ENCODE measurements at places on chromosomes 4 and X.

DNA sequence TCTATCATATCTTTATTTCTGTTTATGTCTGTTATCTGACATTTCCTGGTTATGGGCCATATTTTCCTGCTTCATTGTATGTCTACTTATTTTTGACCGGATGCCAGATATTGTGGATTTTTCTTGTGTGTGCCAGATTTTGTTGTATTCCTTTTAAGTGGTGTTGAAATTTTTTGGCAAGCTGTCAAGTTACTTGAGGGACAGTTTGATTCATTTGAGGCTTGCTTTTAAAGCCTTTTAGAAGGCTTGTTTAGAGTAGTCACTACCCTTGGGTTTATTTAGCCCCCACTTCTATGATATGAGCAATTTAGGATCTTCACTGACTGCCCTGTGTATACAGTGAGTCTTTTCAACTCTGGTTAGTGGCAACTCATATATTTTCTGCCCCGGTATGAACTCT is 29.2 kb upstream of the NPY2R start:
- DNase-seq = no peak

DNA sequence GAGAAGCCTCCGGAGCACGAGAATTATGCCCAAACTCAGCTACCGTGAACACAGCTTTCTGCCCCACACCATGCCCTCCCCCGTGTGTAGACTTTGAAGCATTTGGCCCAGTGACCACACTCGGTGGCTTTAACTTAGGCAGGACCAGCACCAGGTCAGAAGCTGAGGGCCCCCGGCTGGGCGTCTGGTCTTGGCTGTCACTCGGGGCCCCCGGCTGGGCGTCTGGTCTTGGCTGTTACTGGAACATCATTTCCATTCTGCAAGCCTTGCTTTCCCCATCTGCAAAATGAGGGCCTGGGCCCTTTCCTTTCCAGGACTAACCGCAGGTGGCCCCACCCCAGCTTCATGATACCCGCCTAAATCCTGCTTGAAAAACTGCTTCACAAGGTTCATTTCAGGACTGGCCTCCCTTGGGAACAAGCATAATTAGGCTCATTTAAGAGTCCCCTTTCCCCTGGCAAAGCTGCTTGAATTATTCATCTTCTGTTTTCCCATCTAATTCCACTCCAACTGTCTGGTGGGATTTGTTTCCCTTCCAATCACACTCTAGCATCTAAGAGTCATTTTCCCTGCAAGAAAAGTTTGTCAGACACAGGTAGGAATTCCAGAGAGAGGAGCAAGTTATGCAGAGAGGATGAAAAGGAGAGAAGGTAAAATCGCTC is 82.5 kb downstream of the WFS1 start:
- no peak for DNase-seq

- no peak for DNase-seq
Measured at GRCh38 chrX:133405498-133406185, 9.6 kb downstream of the GPC4 start.

DNA sequence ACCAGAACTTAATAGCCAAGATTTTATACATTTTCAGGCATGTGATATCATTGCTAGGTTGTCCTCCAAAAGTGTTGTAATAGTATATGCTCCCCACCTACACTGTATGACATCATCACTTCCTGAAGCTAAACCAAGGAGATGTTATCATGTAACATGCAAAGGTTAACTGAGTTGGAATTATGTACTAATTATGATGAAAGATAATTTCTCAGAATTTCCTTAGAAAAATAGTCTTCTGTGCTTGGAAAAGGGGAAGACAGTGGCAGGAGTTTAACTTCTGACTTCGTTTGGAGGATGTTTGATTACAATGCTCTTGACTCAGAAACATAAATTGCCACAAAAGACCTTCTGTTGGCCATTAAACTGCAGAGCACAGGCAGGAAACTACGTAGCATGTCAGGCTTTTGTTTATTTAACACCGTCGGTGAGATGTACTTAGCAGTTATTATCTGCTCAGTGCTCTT is 83.6 kb upstream of the GUCY1A1 start:
- DNase-seq = no peak

DNA sequence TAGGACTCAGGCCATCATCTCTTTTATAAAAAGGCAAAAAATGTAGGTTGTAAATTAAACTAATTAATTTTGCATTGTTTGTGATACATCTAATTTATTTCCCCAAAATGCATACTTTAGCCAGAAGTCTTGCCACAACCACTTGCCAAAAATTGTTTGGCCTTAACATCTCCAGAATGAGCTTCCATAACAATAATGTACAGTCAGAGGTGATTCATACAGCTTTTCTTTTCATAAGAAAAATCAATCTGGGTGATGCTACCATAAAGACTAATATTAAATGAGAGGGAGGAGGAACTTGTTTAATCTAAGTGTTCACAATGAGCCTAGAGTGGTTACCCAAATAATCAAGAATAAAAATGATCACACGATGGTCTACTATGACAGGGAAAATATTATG is 59.3 kb downstream of the AMMECR1 start:
- DNase-seq = no peak

GRCh38 chr4:2354118-2354517 is 64.3 kb downstream of the ZFYVE28 start:
- DNase-seq = peak; percentile 15

- no peak for DNase-seq
Measured at GRCh38 chrX:1450361-1451161, 2.1 kb downstream of the ASMTL start.

DNA sequence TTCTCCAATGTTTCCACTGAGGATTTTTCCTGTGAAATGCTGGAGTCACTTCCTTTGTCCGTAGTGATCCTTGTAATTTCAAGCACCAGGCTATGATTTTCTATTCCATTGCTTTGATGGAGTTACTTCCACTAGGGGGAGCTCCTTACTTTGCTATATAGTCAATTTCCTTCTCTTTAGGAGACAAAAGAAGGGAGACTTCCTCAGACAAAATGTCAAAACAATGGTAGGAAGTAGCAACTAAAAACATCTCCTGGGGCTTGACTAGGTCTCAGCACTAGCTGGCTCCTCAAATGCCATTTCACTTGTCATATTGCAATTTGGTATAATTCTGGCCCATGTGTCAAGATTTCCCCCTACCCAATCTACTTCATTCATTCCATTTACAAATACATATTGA is 24.1 kb downstream of the ZCCHC12 start:
- DNase-seq = no peak

DNA sequence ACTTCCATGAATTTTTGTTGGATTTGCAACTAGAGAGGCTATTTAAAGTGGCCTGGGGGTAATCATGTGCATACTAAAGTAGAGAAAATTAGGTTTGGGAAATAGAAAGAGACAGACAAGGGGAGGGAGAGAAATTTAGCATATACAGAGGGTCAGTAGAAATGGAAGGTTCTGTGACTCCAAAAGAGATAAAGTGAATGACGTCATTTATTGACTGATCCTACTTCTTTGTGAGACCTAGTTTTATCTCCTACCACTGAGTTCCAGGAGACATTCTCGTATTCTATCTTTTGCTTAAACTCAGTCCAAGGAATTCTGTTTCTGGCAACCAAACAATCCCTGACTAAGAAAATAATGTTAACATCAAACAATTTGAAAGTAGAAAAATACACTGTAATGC is 42.4 kb upstream of the FREM3 start:
- no peak for DNase-seq

- DNase-seq = no peak
Measured at GRCh38 chrX:109707720-109708119, 25.3 kb downstream of the ACSL4 start.

DNA sequence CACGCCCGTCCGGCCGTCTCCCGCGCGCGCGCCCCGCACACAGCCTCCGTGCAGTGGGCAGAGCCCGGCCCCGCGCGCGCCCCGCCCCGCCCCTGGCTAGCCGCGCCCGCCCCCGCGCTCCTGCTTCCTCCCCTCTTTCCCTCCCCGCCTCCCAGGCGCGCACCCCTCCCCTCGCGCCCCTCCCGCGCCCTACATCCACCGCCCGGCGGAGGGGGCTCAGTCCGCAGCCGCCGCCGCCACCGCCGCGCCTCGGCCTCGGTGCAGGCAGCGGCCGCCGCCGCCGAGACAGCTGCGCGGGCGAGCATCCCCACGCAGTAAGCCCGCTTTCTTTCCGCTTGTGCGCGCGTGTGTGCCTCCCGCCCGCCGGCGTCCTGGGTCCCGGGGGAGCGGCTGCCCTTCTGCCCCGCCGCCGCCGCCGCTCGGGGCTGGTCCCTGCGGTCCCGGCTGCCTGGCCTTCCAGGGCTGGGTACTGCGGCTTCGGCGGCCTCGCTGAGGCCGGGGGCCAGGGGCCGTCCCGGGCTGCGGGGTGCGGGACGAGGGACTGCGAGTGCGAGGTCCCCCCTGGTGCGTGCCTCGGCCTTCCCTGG is at the start of gene FHL1:
FHL1 (plus strand) TSS at position 219 of the 587 bp plus-strand sequence.
- DNase-seq = peak; percentile 53

GRCh38 chr4:180674619-180675358 is 1568.4 kb upstream of the TENM3 start:
- no peak for DNase-seq

DNA sequence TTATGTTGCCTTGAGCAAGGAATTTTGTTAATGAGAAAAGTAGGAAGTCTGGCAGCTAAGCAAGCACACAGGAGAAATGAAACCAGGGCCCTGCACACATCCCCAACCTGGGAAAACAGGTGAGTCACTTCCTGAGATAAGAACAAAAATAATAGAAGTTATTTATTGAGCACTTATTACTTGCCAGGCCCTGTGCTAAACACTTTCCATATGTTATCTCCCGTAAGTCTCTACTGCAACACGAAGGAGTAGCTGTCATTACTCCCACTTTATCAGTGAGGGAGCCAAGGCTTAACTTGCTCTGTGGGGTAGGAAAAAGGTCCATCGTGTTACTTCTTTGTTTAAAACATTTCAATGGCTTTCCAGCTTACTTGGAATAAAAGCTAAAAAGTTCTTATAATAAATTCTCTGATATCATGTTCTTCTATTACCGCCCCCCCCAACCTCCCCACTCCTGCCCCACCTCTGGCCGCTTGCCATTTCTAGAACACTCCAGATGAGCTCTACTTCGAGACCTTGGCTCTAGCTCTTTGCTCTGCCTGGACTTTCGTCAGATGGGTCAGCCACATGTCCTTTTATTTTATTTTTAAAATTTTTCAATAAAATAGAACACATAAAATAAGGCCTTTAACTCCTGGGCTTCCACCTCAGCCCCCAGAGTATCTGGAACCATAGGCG is 36.3 kb upstream of the PLAC8 start:
- no peak for DNase-seq

GRCh38 chrX:71098302-71098701 is 2.7 kb downstream of the FOXO4 start:
- peak; percentile 83 for DNase-seq

- DNase-seq = no peak
Measured at GRCh38 chr4:28232376-28232775, 1371.7 kb downstream of the STIM2 start.

DNA sequence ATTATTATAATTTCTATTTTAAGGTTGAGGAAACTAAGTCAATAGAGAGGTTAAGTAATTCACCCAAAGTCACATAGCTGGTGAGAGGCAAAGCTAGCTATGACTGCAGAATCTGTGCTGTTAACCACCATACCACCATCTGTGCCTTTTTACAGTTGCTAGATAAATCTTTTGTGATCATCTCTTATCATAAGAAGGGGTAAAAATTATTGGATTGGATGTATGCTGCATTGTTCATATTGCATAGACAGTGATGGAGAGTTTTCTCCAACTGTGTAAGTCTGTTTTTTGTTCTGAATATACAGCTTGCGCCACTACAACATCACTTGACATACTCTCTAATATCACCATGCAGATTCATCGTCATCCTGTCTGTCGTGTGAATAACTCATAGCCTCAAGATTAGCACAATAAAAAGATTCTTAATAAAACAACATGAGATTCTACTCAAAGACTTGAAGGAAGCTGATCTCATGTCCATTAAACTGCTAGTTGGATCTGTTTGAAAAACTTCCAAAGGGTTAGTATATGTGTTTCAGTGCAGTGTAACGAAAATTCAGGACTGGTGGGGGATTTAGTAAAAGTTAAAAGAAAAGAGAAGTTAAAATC is 495.9 kb downstream of the SPRY1 start:
- no peak for DNase-seq

DNA sequence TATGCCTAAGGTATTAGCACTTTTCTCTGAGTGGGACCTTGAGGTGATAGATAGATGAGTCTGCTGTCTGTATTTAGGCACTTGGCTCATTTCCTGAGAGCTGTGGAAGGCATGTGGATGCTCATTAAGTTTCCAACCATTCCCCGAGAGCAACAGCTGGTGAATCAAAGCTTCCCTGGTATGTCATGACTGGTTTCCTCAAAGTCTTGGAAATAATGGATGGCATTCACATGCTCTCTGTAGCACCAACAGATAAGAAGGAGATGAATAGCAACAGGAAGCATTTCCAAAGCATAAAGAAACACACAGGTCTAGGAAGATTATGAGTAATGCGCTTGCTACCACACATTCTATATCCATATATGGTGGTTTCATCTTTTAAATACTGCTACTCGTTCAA is 118.3 kb upstream of the ETNPPL start:
- no peak for DNase-seq

DNA sequence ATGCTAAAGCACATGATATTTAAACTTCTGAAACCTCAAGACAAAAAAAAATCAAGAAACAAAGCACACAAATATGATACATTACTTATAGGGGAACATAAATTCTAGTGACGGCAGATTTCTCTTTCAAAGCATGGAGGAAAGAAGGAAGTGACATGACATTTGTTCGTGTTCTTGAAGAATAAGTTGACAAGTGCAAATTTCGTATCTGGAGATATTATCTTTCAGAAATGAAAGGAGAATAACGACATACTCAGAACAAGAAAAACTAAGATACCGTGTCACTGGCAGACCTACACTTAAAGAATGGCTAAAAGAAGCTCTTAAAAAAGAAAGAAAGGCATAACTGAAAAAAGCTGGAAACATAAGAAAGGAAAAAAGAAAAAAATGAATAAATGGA is 16.6 kb downstream of the CENPVL2 start:
- no peak for DNase-seq

- no peak for DNase-seq
Measured at GRCh38 chr4:17033025-17033767, 134.8 kb upstream of the LDB2 start.

DNA sequence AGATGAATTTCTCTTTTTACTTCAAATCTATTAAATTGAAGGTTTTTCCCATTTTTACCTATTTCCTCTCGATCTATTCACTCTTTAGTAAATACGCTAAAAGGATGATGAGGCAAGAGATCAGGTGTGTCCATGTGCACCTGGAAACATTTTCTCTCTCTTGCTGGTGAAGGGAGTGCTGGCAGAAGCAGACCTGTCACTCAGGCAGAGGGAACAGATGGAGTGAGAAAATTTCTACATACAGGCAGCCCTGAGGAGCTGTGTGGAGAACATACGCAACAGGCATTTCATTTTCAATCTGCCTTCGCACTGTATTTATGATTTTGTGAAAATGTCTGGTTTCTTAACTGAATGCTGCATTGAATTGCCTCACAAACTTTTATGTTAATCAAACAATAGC is 249.5 kb downstream of the GPM6A start:
- DNase-seq = no peak

GRCh38 chrX:75084757-75085156 is 71.3 kb downstream of the ABCB7 start:
- DNase-seq = no peak

GRCh38 chr4:139841464-139842195 is 176.0 kb downstream of the MGST2 start:
- no peak for DNase-seq

GRCh38 chrX:103730796-103731493 is 20.2 kb downstream of the TMEM31 start:
- no peak for DNase-seq
